Neural progenitor cell (in vitro differentiated cells): ENCODE measurements at places on chromosomes 16 and 17.

GRCh38 chr16:86362155-86362849, 148.0 kb upstream of the FOXF1 start:
- DNase-seq, result no peak

DNA sequence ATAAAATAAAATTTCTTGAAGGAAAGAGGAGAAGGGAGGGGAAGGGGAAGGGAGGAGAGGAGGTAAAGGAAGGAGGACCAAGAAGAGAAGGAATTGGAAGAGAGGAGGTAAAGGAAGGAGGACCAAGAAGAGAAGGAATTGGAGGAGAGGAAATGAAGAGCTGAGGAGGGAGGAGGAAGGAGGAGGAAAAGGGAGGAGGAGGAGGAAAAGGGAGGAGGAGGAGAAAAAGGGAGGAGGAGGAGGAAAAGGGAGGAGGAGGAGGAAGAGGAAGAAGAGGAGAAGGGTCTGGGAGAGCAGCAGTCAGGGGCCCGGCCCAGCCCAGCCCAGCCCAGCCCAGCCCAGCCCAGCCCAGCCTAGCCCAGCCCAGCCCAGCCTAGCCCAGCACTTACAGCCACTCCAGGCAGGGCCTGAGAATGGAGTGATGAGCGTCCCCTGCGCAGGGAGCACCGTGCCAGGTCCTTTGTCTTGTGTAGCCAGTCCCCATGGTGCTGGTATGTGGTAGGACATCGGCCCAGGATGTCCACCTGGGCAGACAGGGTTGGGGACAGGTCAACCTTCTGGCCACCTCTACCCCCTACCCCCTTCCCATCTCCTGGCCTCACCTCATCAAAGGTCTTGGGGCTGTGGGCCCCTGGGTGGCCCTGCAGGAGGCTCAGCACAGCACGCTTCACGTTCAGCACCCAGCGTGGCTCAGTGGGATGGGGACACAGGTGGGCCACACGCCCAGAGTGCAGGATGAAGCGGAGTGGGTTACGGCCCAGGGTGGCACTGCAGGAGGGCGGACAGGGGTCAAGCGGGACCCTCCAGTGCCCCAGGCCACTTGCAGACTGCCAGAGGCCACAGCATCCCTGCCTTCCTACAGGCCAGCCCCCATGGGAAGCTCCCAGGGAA, 70.9 kb downstream of the LITAF start:
- no peak for DNase-seq

- no peak for DNase-seq
Measured at GRCh38 chr17:65457183-65457582, 104.3 kb downstream of the AXIN2 start.

- no peak for DNase-seq
Measured at GRCh38 chr16:35711435-35711834, 2252.0 kb downstream of the TP53TG3F start.

DNA sequence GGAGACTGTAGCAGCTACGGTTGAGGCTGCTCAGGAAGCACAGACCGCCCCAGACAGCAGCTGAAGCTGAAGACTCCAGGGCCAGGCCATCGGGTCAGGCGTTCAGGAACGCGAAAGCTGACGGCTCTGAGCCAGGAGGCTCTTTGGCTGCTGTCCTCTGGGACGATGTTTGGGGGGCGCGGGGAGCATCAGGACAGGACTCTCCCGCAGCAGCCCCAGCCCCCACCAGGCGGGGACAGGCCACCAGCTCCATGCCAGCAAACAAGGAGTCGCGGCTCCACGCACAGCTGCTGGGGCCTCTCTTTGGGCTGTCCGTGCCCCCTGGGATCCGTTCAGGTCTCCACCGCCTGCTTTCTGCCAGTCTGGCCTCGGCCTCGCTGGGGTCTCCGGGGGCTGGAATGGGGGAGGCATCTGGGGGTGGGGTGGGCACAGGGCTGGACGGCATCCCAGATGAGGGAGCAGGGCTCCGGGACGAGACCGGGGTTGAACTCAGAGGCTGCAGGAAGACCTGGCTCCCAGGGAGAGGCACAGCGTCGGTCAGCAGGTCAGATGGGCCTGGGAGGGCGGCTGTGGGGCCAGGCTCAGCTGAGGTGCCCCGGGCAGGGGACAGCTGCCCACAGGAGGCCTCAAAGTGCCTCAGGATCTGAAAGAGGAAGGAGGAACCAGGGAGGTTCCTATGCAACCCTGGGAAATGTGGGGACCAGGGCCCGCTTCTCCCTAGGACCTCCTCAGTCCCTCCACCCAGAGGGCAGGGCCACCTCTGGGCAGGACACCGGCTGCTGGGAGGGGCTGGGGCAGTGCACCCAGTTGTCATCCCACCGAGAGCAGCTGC, 6.3 kb upstream of the CEP131 start:
- no peak for DNase-seq

DNA sequence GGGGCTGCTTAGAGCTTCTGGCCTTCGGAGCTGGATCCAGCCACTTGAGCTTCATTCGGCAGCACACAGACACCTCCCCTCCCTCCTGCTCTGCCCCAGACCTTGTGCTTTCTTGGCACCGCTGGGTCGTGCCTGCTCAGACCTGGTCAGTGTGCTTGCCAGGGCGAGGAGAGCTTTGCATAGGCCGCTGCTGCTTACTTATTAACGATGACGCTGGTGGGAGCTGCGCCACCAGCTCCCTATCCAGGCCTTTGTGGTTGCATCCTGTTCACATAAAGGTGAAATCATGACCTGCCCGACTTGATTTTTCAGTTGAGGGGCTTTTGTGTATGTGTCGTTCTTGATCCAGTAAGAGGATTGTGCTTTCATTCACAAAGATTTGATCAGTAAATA, 101.1 kb downstream of the MSI2 start:
- DNase-seq, result no peak

DNA sequence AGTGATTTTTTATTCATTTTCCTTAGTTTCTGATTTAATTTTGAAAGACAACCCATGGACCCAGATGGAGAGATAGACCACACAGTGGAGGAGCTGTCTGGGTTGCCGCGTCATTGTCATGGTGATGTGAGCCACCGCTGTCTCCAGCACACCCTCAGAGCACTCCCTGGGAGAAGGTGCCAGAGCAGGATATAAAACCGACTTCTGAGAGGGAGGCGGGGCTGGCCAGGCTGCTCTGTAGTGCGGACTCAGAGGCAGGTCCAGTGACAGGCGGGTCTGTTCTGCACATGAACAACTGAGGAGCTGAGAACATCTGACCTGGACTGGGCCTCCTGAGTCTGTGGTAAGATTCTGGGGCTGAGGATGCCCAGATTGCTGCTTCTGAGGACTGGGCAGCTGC, 216.3 kb upstream of the NLRP1 start:
- no peak for DNase-seq
